Hematopoietic multipotent progenitor cell treated with erythropoietin and hydrocortisone succinate and interleukin-3 and kit ligand, for 17 days (in vitro differentiated cells): ENCODE measurements at places on chromosomes 5 and 9.

GRCh38 chr9:2420543-2420942 lies 201.0 kb upstream of the VLDLR start:
- no peak for DNase-seq

- DNase-seq, result no peak
Measured at GRCh38 chr5:80697100-80697499, 42.3 kb upstream of the DHFR start.

- DNase-seq, result no peak
Measured at GRCh38 chr5:87735923-87736322, 323.2 kb upstream of the CCNH start.

GRCh38 chr5:102375272-102375671 lies 79.2 kb upstream of the SLCO4C1 start:
- DNase-seq, result no peak

GRCh38 chr5:43156388-43156787 lies 35.6 kb upstream of the NIM1K start:
- no peak for DNase-seq

- DNase-seq, result no peak
Measured at GRCh38 chr5:178940569-178941360, at the start of gene ZNF454. ZNF454 (plus strand) TSS chr5:178941198; CDS start chr5:178942792, 1,594 bp downstream.

DNA sequence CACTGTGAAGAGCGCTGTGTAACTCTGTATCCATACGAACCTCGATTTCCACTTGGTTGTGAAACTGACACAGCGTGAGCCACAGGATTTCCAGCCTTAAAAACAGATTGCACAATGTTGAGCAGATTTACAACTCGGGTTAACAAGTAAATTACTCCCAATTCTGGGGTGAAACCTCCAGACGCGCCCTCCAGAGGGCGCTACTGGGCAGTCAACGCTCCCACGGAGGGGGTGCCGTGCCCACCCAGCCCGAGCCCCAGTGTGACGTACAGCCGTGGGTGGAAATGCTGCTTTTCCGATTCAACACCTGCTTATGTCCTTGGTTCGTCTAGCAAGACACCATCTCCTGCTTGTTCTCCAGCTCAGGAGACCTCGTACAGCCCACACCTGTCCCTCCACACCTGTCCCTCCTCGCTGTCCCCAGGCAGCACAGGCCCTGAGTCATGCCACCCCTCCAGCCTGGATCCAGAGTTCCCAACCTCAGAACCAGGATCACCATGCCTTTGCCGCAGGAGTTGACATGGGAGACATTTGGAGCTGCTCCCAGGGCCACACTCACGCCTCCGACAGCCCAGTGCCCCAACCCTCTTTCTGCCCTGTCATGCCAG lies 34.4 kb upstream of the SLC6A3 start:
- DNase-seq, result no peak

DNA sequence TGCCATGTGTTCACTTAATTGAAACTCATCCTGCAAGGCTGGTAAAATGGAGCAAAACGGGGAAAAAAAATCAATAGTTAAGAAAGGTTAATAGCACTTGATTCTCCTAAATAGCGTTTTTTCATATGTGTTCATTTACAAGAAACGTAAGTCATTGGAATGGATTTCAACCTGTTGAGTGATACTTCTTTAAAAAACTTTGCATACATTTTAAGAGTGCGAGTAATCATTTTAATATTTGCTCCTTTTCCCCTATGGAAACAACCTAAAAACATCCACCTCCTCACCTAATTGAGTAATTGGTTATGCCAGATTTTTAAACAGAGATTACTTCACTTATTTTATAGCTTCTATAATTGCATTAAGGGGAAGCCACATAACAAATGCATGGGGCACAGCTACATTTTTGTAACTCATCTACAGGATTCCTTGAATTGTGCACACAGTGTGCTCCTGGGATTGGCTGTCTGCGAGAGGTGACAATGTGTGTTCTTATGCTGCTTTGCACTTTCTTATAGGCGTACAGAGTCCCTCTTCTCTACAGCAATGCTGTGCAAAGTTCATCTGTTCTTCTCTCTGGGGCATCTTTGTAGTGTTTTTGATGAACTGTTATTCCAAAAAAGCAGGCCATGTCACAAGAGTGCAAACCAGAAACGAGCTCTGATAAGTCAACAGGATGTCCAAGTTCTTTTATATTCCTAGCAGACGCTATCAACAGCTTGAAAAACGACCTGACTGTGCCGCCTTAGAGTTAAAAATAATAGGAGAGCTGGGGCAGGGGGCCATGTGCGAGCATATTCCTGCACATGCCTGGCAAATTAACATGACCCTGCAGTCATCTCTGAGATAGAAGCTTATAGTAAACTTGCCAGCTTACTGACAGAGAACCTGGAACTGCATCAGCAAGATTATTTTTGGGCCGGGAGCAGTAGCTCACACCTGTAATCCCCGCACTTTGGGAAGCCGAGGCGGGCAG lies 117.9 kb downstream of the GOLPH3 start:
- DNase-seq, result no peak

GRCh38 chr5:42461507-42461906 lies 38.3 kb downstream of the GHR start:
- DNase-seq, result no peak

DNA sequence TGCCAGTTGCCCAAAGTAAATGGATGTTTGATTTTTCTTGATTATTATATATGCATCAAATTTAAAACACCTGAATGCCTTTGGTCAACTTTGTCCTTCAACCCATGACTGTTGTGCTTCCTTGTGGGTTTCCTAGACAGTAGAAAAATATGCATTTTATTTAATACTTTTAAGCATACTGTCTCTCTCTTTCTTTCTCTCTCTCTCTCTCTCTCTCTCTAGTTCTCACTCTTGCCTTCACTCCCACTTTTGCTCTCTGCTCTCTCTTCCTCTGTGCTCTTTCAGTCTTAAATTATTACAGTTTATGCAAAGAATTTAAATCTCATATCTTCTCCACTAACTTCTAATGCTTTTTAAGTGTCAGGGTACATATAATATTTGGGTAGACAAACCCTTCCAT lies 173.0 kb downstream of the PARP8 start:
- no peak for DNase-seq

GRCh38 chr9:88076286-88077070 lies 61.8 kb downstream of the SPATA31C2 start:
- DNase-seq, result peak; percentile 63

DNA sequence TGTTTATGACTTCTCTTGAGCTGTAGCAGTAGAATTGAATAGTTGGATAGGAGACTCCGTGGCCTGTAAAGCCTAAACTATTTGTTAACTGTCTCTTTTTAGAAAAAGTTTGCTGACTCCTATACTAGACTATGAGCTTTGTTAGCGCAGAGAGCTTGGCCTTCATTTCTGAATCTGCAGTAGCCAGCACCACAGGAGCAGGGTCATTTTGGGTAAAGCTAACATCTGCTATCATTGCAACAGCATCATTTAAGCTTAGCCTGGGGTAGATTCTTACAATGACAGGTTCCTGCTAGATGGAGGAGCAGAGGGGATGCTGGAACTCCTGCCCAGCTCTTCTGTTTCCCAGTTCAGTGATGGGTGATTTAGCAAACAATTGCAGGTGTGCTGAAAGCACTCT lies 133.7 kb upstream of the ASTN2 start:
- no peak for DNase-seq

DNA sequence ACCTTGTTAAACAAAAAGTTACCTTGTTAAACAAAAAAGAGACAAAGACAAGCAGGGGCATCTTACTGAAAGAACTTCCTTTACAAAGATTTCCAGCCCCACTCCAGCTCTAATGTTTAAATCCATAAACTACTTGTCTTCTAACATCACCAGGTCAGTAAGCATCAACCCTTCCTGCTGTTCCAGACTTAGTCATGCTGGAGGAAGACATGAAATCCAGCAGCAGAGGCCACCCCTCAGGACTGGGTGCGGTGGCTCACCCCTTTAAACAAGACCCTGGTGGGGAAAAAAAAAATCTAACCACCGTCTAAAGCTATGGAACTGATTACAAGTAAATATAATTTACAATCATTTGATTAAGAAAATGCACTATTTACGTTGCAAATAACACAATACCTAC lies 9.1 kb downstream of the PDCL start:
- no peak for DNase-seq
